Activated T-cell treated with anti-CD3 and anti-CD28 coated beads for 4 hours (primary cell): ENCODE measurements at places on chromosomes 12 and 14.

- no peak for DNase-seq
Measured at GRCh38 chr12:53961025-53961761, 6.5 kb downstream of the HOXC12 start.

DNA sequence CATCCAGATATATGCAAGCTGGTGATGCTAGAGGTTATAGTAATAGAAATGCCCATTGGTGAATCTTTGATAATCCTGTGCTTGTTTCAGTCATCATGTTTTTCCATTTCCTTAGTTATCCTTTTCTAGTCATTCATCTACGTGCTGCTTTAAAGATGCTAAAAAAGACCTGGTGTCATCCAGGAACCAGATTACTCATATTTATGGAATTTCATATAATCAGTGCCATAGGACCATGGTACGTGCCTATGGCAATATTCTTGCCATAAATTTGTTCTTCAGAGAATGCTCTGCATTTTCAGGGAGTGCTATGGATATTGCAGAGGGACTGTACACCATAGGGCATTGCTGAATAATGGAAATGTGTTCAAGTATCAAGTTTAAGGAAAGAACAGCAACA is 267.3 kb downstream of the AKAP6 start:
- DNase-seq: no peak

- no peak for DNase-seq
Measured at GRCh38 chr14:55884819-55885218, 233.4 kb upstream of the PELI2 start.

DNA sequence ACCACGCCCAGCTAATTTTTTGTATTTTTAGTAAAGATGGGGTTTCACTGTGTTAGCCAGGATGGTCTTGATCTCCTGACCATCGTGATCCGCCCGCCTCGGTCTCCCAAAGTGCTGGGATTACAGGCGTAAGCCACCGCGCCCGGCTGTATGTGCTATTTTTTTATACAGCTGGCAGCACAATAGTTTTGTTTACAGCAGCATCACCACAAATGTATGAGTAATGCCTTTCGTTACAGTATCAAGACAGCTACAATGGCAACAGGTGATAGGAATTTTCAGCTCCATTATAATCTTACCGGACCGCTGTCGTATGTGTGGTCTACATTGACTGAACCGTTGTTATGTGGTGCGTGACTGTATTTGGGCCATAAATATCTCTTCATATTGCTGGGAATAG is 11.6 kb upstream of the MDM2 start:
- DNase-seq: no peak

- no peak for DNase-seq
Measured at GRCh38 chr12:60394665-60395064, 798.8 kb downstream of the SLC16A7 start.

- no peak for DNase-seq
Measured at GRCh38 chr14:77265187-77265515, 5.9 kb downstream of the NGB start.

GRCh38 chr12:110002676-110003515 is 3.7 kb downstream of the ANKRD13A start:
- no peak for DNase-seq

DNA sequence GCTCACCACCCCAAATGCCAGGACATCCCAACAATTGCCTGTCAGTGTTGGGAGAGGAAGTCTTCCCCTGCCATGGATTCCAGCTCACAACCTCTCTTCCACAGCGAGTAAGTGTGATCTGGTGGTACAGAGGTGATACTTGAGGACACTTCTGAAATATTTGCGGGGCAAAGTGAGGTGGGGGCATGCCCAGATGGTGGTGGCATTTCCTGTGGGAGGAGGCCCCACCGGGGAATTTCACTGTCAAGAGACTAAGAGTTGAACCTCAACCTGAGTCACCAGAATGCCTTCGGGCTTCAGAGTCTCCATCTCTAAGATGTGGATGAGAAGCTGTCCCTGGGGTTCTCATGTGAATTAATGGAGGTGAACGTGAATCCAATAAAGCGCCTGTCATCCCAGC is 122.3 kb upstream of the RFLNA start:
- DNase-seq: no peak

DNA sequence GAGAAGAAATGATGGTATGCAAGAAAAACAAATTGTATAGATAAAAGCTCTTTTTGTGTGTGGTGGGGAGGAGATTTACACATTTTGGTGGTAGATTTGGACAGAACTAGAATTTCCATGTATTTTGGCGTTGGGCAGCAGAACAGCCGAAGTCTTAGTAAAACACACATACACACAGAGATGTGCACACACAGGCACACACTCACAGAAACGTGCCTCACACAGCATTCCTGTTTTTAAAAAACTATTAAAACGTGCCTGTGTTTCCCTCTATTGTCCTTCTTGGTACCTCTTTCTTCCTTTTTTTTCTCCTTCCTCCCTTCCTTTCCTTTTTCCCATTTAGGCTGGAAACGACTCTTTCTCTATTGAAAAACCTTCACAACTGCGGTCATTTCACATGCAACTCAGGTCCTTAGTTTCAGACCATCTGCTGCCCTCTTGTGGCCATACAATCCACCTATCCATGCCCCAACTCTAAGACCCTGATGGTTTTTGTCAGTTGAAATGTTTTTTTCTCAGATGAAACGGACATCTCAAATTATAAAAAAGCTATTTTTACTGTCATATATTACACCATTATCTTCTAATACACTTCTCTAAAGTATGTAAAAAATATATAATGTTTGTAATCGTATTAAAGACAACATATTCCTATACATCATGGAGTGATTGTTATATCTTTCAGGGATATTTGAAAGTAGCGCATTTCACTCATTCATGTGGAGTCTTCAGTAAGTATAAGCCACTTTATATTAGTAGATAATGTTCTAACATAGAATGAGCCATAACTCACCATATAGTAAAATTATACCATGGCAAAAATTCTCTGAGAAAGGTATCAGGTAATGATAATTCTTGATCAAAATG is 386.7 kb upstream of the NOVA1 start:
- no peak for DNase-seq
